ENCODE measurements at places on chromosomes 16 and 17.

DNA sequence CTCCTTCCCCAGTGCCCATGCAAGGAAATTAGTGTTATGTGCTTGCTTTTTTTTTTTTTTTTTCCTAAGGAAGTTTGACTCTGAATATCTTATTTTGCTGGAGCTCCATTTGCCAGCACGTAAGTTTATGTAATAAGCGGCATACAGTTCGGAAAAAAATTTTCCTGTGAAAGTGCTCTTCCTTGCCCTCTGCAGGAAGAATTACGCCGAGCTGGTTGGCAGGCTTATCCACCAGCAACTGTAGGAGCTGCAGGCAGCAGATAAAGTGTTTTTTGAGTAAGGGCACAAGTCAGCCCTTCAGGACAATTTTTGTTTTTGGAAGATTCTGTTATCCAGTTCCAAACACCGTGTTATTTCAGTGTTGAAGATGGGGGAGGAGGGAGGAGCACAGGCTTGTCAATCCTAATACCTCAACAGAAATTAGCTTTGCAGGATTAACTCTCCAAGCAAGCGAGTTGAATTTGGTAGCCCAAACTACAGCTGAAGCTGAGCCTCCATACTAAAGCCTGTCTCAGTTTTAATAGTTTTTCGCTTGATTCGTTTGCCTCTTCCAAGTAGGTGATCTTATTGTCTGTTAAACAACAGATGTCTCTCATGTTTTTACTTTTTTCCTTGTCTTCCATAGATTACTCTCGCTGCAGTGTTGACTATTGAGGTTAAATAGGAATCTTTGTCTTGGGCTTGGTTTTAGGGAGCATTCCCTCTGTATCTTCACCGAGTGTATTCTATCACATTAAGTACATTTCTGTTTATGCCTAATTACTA, 1.1 kb downstream of the SPECC1 start:
- DNase-seq = no peak

DNA sequence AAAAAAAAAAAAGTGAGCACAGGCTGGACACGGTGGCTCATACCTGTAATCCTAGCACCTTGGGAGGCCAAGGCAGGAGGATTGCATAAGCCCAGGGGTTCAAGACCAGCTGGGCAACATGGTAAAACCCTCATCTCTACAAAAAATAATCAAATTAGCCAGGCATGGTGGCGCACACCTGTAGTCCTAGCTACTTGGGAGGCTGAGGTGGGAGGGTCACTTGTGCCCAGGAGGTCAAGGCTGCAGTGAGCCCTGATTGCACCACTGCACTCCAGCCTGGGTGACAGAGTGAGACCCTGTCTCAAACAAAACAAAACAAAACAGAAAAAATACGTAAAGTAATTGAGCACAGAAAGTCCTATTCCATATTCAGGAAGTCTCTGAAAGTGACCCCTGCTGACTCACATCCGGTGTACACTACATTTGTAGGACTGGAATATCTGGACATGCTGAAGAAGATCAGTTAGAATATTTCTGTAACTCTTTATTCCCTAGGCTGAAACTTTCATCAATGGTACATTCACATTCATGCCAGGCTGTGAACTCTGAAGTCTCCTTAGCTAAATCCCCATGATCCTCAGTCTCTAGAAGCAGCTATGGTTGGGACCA, 66.0 kb upstream of the HAS3 start:
- DNase-seq = no peak

GRCh38 chr17:17626151-17626805, 34.8 kb upstream of the PEMT start:
- DNase-seq = no peak

DNA sequence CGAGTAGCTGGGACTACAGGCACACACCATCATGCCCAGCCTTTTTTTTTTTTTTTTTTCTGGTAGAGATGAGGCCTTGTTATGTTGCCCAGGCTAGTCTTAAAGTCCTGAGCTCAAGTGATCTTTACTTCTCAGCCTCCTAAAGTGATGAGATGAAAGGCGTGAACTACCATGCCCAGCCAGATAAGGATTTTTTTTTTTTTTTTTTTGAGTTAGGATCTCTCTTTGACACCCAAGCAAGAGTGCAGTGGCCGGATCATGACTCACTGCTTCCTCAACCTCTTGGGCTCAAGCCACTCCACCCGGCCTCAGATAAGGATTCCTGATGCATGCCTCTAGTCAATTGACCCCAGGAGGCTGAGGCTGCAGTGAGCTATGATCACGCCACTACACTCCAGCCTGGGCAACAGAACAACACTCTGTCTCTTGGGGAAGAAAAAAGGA, 11.2 kb upstream of the PLEKHG4 start:
- DNase-seq = no peak

DNA sequence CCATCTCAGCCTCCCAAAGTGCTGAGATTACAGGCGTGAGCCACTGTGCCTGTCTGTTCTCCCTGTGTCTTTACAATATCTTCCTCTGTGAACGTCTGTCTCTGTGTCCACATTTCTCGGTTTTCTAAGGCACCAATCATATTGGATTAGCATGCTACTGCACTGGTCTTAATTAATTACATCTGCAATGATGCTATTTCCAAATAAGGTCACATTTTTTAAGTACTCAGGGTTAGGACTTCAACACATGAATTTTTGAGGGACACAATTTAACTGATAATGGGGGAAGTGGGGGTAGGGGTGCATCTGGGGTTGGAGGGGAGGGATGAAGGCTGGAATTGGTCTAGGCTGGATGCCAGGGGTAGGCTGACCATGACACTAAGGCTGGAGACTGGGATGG, 102.6 kb downstream of the N4BP1 start:
- DNase-seq = no peak

DNA sequence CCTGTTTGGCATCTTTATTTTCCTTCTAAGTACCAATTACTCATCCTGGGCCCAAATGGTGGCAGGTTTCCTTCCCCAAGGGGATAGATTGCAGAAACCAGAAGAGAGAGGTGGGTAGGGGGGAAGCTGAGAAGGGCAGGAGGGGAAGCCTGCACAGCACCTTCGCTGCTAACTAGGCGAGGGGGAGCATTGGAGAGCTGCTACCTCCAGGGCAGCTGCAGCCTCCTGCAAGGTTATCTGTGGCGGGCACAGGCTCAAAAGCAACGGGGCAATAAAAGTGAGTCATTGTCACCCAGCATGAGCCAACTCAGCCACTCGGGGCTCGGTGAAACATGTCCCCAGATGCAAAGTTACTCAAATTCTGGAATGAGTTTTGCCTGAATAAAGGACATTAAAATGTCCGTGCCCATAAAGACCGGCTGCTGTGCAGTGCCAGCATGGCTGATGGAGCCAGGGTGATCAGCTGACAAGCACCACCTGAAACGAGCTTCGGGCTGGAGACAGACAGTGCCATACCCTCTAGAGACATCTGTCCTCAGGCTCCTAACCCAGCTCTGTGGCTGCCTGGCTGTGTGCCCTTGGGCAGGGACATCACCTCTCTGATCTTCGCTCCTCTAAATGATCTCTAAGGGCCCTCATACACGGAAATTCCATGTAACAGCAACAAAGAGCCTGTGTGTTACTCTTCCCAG, 68.1 kb upstream of the GRIN2A start:
- DNase-seq = no peak

DNA sequence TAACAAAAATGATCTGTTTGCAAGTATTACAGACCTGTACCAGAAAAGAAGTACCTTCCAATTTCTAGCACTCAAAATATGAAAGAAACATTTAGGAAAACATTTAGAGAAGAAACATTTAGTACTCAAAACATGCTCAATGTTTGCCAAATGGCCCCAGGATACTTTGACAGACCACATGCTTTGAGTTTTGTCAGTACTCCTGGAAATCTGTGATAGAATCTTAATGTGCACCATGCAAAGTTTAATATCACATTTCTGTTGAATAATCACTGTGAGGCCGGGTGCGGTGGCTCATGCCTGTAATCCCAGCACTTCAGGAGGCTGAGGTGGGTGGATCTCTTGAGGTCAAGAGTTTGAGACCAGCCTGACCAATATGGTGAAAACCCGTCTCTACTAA, 8.5 kb upstream of the ZC3H7A start:
- DNase-seq = no peak

DNA sequence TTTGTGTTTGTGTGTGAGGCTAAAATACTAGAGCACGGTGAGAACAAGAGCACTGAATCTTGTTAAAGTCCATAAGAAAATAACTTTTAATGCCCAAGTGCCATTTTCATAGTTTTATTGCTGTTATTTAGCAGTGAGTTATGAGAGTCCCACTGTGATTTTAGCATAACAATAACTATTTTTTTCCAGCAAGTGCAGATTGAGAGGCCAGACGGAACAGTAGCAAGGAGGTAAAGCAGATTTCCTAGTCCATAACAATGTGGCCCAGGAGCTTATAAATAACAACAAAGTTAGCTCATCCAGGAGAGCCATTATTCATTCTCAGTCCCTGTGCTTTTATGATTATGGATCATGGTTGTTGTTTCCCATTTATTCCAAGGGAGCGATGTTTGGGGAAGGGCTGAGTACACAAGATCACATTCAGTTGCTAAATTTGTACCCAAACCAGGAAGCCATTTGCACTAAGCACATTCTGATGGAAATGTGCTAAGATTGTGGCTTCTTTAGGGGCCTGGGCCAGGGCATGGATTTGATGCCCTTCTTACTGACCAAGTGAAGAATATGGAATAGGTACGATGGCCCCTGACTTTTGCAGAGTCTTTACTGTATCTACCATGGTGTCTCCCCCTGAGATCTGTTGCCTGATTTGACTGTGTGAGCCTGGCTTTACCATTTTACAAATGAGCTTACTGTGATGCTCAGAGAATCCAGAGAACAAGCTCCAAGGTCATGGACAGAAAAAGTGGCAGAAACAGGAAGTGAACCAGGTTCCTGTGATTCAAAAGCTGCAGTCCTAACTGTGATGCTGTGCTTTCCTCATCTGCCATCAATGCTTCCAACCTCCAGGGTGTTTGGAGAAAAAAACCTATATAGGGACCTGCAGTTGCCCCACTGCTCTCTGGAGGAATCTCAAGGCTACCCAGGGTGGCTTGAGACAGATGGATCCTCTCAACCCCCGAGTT, 204.7 kb upstream of the HSBP1 start:
- no peak for DNase-seq

DNA sequence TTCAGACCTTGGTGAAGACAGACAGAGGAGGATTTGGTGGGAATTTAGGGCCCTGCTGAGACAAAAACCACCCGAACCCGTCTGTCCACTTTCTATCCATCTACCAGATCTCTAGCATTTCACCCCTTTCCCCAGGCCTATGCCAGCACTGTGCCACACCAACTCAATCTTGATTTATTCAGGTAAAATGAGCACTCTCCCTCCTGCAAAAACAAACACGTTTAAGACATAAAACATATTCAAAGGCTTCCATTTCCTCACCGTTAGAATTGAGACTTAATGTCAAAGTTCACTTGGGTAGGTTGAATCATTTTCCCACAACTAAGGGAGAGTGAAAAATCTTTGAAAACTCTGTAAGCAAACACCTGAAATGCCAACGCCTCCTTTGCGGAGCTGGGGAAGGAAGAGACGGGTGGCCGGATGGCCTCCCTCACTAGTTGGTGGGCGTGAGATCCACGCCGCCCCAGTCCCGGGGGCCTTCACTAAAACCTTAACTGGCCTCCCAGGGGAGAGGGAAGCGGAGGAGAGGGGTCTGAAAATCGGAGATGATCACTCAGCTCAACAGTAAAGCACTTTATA, 862 bp downstream of the DCAKD start:
- DNase-seq = no peak

DNA sequence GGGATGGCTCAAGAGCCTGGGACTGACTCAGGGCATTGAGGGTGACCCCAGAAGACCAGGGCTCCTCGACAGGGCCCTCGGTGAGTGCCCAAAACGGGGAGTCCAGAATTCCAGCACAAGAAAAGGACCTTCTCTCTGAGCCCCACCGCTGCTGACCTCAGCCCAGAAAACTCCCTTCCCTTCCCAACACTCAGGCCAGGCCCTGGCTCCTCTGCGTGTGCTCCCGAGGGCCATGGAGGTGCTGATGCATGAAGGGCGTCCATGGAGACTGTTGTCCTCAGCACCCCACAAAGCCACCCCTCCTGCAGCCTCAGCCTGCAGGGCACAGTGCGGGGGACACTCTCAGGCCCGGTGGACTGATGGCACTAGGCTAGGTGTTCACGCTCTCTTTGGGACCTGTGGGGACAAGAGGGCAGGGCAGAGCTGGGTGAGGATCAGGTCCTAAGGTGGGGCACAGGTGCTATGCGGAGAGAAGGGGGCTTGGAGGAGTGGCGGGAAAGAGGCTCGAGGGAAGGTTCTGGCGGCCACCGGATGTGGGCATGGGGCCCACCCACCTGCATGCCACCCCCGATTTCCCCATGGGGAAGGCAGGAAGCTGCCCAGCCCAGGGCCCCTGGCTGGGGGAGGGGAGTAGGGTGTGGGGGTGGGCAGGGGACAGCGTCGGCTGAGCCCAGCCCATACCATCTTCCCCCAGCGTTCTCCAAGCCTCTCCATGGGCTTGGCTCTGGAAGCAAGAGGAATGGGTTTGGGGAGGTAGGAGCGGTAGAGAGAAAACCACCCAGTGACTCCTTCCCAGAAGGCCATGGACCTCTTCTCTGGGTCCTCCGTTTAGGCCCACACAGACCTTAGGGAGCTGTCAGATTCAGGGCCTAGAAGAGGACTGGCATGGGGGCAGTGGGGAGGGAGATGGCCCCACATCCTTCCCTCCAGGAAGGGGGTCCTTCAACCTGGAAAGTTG, 4.5 kb upstream of the TSPOAP1 start:
- no peak for DNase-seq

DNA sequence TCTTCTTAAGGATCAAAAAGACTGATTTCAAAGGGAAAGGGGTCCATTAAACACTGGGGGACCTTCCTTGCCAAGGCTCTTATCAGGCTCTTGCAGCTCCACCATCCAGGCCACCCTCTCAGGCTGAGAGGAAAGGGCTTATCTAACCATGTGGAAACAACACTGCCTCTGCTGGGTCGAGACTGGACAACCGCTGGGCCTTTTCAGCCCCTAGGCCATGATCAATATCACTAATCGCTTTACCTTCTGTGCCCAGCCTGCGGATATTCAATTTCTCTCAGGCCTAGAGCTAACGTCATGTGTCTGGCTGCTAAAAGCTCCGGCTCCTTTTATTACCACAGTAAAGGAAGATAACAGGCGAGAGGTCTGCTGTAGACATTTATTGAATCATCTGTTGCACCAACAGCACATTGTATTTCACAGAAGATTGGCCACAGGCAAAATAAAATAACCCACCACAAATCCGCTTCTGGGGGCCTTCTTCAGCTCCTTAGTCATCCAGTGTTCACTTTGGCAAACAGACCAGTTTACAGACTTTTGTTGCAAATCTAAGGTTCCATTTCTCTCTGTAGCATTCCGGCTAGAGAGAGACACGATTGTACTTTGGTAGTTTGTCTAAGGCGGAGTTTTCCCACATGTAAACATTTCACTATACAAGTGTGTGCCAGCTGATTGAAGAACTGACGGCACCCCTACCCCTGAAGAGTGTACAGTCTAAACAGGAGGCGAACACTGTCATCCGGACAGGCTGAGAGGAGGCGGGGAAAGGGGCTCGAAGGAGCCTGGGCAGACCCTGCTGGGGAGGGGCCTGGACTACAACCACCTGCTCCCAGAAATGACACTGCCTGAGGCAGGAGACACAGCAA, 13.9 kb downstream of the CYB561 start:
- no peak for DNase-seq

DNA sequence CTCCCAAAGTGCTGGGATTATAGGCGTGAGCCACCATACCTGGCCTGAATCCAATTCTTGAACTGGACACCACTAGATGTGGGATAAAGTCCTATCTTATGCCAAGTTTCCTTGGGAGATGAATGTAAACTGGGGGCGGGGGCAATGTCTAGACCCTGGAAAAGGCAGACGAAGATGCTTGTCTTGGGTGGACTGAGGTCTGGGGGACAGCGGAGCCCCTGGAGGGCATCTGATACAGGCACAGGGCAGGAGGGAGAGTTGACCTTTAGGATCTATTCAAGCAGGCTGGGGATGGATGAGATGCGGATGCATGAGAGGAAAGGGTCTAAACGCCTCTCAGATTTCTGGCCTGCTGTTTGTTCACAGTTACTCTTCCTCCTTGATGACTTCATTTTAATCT, 11.7 kb downstream of the C1QTNF1 start:
- no peak for DNase-seq

All from left forelimb (tissue), 1 donor.